ENCODE measurements at places on chromosomes 7 and 10. TPM values are rescaled to one million over a fixed set of nuclear protein-coding genes. Genes with fewer than 3 reads are reported as not detected.
A peak's percentile ranks its signal among the peaks of the same experiment; 100 is the strongest.

GRCh38 chr10:43691485-43691884 lies 42.8 kb upstream of the ZNF32 start:
- DNase-seq = no peak

GRCh38 chr10:126783806-126784557 lies 113.5 kb upstream of the C10orf90 start:
- no peak for DNase-seq

- DNase-seq = no peak
Measured at GRCh38 chr10:87511526-87511925, 6.8 kb downstream of the MINPP1 start.

DNA sequence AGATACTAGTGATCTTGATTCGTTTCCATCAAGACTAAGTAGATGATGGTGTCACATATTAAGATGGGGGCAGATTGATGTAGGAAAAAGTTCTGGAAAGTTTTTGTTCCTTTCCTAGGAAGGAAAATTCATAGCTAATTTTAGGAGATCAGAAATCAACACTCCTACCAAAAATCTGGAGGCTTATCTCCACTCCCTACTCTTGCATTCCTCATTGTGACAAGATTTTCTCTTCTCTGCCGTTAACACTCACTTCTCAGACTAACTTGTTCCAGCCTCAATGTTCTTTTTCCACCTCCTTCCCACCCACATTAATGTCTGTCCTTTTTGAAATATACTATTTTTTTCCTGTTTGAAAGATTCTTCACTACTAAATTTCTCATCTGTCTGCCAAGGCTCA lies 851.9 kb upstream of the GHITM start:
- DNase-seq = no peak

GRCh38 chr7:98539865-98540264 lies 77.2 kb upstream of the NPTX2 start:
- DNase-seq = no peak

DNA sequence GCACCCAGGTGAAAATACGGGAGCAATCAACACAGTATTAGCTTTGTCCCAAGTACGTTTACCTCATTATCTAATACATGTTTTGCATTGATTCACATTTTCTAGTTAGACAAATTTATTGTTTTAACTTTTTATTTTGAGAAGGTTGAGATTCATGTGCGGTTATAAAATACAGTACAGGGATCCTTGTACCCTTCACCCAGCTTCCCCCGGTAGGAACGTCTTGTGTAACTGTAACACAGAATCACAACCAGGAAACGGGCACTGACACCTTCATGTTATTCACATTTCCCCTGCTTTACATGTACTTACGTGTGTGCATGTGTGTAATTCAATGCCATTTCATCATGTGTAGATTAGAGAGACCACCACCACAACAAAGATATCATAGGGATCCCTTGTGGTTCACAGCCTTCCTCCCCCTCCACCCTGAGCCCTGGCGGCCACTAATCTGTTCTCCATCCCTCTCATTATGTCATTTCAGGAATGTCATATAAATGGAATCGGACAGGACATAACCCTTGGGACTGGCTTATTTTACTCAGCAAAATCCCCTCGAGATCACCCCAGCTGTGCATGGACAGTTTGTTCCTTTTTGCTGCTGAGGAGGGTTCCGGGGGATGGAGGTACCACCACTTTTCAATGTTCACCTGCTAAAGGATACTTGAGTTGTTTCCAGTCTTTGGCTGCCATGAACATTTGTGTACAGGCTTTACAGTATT lies 46.5 kb upstream of the C10orf71 start:
- no peak for DNase-seq

DNA sequence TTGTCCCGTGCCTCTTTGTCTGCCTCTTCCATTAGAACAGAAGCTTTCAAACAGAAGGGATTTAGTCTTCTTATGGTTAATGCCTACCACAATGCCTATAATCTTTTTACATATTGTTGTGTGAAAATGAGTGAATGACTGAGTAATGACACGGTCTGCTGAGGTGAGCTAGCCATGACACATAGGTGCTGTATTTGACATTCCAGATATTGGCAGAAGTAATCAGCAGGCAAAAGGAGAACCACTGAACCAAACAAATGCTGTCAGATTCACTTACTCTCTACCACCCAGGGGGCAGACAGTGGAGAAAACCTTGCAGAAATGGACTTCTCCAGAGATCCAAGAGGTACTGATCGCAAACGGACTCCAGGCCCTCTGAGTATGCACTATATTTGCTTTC lies 377.2 kb upstream of the VWC2 start:
- DNase-seq = no peak

DNA sequence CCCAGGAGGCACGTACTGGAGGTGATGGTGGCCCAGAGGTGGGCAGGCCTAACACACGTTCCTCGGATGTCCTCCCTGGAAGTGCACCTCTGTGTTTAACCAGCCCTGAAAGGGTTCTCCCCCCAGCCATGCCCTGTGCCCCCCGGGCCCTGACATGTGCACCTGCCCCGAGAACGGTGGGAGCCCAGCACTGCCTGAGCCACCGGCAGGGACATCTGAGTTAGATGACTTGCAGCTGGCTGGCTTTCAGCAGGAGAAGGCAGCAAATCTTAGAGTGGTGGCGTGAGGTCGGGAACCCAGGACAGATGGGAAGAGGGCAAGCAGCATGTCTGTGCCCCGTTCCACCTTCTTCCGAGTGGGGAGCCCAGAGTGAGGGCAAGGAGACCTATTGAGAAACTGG lies 291.8 kb downstream of the TCERG1L start:
- DNase-seq = no peak

- no peak for DNase-seq
Measured at GRCh38 chr10:49231086-49231820, 43.1 kb upstream of the TMEM273 start.

DNA sequence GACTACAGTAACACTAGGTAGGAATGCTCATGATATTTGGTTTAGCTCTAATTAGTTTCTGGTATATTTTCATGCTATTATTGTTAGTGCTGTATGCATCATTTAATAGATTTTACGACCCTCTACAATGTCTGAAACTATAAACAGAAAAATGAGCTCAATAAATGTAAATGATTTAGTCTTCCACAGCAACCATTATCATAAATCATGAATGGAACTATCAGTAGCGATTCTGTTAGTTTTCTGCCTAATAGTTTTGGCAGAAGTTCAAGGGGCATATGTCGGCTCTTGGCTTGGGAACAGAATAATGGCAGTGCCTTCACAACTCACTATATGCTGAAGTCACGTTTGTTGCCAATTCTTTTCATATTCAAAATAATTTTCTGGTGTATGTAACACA lies 494.8 kb downstream of the PARD3 start:
- DNase-seq = peak; percentile 43

DNA sequence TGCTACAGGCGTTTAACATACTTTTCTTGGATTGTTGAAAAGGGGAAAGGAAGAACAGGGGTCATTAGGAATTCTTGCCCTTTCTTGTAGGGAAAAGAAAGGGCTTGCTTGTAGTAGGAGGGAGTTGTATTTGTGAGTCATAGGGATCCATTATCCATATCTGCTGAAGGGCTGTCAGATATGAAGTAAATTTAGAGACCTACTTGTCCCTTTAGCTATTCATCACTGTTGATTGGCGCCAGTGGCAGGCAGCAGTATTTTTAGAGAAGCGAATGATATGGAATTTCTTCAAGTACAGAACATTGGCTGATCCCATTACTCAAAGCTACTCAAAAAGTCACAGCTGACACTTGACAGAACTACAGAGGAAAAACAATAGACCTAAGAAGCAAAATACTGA lies 97.7 kb downstream of the CELF2 start:
- DNase-seq = no peak

DNA sequence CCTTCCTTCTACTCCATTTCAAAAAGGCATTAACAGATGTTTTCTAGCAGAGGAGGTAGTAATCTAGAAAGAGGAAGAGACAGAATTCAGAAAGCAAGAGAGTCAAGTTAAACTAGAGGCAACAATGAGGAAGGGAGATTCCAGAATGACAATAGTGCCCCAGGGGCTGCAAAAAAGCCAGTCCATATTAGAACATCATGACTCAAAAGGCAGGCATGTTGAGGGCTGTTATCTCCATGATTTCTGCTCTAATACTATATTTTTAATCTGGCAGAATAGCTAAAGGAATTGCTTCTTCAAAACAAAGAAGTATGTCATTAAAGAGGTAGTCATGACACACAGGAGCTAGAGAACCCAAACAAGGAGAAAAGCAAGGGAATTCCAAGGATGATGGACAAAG lies 599.6 kb downstream of the INHBA start:
- DNase-seq = no peak

DNA sequence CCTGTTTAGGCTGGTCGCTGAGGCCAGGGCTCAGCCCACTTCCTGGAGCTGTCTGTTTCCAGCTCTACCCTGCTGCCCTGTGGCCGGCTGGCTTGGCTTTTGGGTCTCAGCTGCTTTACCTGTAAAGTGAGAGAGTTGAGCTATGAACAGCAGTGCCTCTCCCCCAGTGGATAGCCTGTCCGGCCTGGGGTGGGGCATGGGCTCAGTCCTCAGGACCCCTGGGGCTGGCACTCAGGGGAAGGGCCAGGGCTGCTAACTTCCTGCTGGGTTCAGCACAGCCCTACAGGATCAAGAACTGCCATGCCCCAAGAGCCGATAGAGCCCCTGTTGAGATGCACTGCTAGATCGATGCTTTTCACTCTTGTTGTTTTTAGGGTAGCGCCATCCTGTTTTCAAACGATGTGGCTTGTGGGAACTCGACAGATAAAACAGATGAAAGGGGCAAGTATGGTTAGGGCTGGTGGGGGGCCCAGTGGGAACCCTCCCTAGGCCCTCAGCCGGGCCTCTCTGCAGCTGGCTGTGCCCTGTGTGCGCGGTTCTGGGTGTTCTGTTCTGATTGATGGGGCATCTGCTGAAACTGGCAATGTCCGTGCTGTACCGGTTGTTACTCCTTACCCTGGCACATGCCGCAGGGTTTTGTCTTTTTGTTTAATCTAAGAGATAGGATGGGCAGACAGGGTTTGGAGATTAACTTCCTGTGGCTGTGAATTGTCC lies 10.0 kb upstream of the SFRP5 start:
- DNase-seq = no peak

DNA sequence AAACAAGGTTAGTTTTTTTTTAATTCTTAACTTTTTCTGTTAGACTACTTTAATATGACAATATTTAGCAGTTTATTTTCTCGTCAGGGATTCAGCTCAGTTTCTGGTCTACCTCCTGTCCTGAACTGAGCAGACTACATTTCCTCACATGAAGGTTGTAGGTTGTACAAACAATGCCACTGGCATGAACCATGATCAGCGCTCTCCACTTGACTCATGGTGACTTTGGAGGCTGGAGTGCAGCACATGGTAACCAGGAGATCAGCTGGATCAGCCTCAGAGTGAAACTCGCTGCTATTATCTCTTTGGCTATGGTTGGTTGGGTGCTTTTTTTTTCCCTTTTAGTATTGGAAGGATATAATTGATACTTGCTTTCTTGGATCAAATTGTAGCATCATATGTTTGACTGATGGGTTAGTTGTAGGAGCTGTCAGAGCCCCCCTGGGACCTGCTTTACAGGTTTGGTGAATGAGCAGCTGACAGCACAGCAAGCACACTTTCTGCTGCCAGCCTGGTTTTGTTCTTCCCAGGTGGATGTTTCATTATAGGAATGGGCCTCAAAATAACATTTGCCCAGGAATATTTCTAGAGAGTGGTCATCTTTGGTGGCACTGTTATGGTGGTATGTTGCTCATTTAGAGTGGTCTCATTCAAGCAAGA lies 556.4 kb downstream of the AUTS2 start:
- no peak for DNase-seq

LIPM gene
- 17.1 TPM for total RNA-seq

HIBADH gene
- 36.1 TPM for total RNA-seq

ADIRF gene
- 69.2 TPM for total RNA-seq

FAM241B gene
- total RNA-seq = 1.7 TPM

PDE6C gene
- total RNA-seq = not detected

FAM149B1 gene
- total RNA-seq = 25.6 TPM
